Stimulated activated CD4-positive, alpha-beta T cell treated with anti-CD3 and anti-CD28 coated beads, Interleukin-15, amount 100 ng/mL, for 48 hours (primary cell): ENCODE measurements at places on chromosomes 6 and 20.

DNA sequence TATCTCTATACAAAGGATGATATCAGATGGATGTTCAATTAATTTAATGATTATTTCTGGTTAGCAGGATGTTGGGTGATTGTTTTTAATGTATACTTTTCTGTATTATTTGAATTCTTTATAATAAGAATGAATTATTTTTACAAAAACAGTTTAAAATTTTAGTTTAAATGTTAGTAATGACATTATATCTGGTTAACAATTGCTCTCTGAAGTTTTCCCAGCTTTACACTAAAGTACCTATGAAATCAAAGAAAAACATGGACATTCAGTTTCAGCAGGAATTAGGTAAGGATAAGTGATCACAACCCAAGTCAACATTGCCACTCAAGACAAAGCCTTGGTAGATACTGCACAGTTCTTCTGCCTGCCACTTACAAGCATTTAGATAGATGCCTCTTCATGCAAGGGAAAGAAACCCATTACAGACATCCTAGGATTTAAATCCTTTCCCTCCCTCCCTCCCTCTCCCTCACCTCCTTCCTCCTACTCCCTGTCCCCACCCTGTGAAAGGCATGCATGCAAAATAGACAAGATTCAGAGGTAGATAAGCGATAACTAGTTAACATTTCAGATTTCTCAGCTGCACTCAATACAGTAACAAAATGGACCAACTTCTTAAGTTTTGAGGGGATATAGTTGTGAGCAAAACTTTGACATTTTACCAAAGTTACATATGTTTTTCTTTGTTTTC lies 143.8 kb downstream of the STXBP5 start:
- DNase-seq = no peak

- no peak for DNase-seq
Measured at GRCh38 chr6:155872961-155873360, 417.3 kb upstream of the NOX3 start.

GRCh38 chr6:11333132-11333849 lies 100.8 kb upstream of the NEDD9 start:
- no peak for DNase-seq

DNA sequence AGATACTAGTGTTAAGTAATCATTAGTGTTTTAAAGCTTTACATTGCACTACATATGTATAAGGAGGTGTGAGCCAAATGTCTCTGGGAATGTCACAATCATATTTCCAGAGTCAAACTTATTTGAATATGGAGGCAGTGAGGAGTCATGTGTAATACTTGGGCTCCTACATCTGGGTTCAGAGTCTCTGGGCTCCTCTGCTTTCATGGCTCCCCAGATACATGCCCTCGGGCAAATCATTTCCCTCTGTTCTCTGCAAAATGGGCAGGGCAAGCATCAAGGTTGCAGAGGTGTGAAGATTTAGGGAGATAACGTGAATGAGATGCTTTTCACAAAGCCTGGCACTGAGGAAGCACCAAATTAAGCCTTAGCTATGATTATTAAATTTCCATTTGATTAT lies 138.3 kb upstream of the SGK1 start:
- DNase-seq = no peak

DNA sequence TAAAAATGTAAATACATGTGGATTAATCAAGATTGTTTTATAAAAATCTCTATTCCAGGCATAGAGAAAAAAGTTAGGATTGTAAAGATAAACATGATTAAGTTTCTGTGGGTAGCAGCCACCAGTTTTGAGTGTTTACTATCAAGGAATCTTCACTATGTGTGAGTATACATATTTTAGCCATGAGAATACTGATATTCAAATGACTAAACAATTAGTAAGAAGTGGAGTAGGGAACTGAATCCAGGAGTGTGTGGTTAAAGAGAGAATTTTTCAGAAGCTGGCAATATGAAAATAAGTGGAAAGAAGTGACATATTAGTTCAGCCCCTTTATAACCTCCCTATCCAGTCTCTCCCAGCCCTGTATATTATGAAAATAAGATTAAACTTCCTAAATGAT lies 10.3 kb downstream of the ELOVL2 start:
- DNase-seq = no peak

DNA sequence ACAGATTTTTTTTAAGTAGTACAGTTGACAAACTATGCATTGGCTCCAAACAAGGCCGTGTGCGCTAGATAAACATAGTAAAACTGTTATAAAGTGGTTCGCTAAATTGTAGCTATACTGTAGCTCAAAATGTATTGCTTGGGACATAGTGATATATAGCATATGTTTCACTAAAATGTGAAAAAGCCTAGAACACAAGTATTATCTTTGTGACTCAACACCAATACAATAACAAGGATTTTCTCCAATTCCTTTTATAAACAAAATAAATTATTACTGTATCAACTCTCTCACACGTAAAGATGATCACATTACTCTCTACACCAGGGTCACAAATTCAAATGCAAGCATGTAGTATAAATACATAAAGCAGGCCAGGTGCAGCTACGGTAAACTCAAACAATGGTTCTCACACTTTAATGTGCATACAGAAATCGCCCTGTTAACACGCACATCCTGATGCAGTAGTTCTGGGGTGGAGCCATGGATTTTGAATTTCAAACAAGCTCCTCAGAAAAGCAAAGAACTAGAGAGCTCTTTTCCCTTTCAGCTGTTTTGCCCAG lies 214.6 kb downstream of the GMDS start:
- DNase-seq = no peak

- DNase-seq = no peak
Measured at GRCh38 chr6:21729431-21729830, 135.9 kb downstream of the SOX4 start.

- DNase-seq = no peak
Measured at GRCh38 chr20:62880147-62880934, 18.7 kb upstream of the TCFL5 start.

- no peak for DNase-seq
Measured at GRCh38 chr6:95292011-95292410, 285.3 kb upstream of the MANEA start.

DNA sequence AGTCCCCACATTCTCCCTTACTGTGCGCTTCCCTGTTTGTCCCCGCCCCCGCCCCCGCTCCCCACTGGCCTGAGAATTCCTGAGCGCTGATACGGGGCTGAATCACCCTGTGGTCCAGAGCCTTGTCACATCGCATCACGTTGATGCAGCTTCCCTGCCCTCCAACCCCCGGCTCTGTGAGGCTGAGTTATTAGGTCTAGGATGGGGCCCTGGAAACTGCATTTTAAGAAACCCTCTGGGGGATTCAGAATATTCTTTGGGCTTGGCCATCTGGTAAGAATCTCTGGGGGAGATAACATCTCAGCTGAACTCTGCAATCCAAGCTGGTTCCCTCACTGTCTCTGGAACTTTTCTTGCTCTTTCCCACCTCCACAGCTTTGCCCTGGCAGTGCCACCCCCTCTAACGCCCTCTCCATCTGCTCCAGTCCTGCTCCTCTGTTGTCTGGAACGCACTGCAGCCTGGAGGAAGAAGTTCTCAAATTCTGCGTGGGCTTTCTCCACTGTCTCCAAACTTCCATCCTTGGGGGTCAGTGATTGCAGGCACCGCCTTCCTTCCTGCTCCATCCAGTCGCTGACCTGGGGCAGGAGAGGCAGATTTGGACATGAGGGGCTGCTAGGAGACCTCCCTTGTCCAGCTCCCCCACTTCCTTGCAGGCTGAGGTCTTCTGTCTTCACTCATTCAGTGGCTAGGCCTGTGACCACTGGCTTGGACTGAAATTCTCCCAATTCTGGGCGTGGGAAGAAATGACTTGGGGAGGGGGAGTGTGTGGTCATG lies 42.6 kb downstream of the KIAA1755 start:
- DNase-seq = no peak

GRCh38 chr6:37783856-37784584 lies 35.5 kb upstream of the ZFAND3 start:
- DNase-seq = no peak

DNA sequence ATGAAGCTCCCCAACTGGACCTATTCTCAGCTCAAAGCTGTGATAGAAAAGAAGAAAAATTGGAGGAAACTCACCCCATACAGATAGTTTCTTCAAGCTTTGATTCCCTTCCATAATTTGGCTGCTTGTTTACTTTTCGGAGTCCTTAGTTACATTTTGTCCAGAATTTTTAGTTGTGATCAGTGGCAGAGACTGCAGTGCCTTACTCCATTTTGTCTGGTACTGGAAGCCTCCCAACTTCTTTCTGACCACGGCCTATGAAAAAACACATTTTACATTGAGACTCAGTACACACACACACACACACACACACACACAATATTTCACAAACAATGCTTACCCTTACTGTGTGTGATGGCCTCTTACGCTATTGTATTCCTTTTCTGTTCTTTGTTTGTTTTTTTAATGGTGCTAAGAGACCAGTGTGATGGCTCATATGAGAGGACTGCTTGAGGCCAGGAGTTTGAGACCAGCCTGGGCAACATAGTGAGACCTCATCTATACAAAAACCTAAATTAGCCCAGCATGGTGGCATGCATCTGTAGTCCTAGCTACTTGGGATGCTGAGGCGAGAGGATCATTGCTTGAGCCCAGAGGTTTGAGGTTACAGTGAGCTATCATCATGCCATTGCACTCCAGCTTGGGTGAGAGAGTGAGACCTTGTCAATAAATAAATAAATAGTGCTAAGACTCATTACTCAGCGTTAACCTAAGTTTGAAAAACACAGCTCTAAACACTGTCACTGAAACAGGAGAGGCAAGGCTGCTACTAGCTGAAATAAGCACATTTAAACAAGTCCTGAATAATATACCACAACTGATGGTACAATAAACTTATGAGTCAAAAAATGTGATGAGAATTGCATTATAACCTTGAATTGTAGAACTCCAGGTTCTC lies 13.8 kb upstream of the RNF8 start:
- DNase-seq = no peak

GRCh38 chr6:130671577-130671976 lies 155.6 kb upstream of the SMLR1 start:
- DNase-seq = no peak

DNA sequence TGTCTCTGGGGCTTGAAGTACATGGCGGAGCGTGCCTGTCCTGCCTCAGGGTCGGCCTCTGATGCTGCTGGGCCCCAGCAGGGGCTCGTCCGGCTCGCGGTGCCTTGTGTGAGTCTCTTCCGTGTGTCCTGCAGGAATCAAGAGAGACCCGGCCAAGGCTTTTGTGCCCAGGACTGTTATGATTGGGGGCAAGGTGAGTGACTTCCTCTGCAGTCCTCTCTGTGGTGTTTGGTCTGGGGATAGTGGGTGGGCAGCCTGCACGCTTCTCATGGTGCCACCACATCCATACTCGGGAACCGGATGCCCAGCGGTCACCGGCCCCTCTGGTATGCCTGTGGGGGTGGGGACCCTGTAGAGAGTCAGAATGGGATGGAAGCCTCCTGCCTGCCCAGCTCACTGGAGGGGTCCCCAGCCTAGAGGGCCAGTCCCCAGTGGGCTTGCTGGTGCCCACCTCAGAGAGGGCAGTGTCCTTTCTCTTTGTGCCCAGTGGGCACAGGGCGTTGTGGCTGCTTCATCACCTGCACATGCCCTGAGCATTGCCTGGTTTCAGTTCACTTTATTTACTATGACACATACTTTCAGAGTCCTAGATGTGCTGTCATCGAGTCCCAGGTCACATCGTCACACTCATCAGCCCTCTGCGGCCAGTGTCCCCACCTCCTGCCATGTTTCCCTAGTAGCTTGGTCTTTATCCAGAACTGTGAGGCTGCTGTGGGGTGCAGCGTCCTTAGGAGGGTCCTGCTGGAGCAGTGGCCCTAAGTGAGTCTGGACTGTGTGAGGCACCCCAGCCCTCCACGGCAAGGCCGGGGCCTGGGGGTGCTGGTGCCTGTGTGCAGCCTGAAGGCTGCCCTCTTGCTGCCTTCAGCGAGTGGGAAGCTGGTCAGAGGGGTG lies 40.7 kb downstream of the PYGB start:
- no peak for DNase-seq

DNA sequence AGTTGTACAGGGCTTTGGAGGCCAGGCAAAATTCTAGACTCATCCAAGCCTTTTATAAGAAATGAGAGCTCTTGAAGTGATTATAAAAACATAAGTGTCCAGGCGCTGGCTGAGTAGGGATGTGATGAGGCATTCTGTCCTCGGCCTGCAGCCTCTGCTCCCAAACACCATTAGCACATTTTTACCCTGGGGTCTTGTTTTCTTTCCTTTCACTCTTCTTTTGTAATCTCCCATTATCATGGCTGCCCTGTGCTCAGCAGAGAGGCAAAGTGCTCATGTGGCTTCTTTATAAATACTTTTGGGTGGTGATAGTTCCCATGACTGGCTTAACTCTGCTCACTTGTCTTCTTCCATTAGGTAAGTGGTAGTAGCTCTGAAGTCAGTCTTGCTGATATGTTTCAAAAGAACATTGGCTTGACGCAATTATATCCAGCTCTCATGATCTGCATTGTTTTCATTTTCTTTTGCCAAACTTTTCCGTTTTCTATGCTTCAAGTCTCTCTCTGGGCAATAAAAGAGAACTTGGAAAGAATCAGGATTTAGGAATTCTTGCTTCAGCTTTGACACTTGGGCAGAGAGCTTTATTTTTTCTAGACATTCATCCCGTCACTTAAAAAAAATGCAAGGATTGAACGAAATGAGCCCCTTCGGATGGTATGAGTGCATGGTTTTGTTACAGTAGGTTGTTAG lies 61.1 kb downstream of the CAP2 start:
- DNase-seq = no peak

DNA sequence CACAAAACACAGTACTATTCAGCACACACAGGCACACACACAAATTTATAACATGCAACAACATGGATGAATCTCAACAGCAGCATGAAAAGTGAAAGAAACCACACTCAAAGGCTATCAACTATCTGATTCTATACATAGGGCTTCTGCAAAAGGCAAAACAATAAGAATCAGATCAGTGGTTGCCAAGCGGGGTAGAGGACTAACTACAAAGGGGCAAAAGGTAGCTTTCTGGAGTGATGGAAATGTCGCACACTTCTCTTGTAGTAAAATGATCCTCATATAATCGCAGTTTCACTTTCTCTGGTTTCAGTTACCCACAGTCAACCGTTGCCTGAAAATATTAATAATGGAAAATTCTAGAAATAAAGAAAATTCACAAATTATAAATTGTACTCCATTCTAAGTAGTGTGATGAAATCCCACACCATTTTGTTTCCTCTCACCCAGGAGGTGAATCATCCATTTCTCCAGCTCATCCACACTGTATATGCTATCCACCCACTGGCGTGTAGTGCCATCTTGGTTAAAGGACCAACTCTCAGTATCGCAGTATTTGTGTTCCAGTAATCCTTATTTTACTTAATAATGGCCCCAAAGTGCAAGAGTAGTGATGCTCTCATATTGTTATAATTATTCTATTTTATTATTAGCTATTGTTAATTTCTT lies 12.8 kb upstream of the PLN start:
- DNase-seq = no peak

- no peak for DNase-seq
Measured at GRCh38 chr20:15739035-15739434, 834.2 kb downstream of the KIF16B start.

GRCh38 chr6:74598462-74599393 lies 607.1 kb downstream of the COL12A1 start:
- no peak for DNase-seq

GRCh38 chr6:138803861-138804260 lies 8.0 kb downstream of the ECT2L start:
- no peak for DNase-seq

- no peak for DNase-seq
Measured at GRCh38 chr6:163577404-163577803, 162.9 kb downstream of the QKI start.

- no peak for DNase-seq
Measured at GRCh38 chr20:25389858-25390537, 637 bp downstream of the ABHD12 start.

GRCh38 chr6:111583986-111584385 lies 21.7 kb downstream of the TRAF3IP2 start:
- DNase-seq = no peak

- no peak for DNase-seq
Measured at GRCh38 chr6:169164986-169165385, 88.7 kb downstream of the THBS2 start.
